ENCODE measurements at places on chromosomes 7 and 10.

- no peak for DNase-seq
Measured at GRCh38 chr10:104297697-104298660, 29.0 kb downstream of the GSTO2 start.

GRCh38 chr7:98567991-98568390 is 49.1 kb upstream of the NPTX2 start:
- no peak for DNase-seq

DNA sequence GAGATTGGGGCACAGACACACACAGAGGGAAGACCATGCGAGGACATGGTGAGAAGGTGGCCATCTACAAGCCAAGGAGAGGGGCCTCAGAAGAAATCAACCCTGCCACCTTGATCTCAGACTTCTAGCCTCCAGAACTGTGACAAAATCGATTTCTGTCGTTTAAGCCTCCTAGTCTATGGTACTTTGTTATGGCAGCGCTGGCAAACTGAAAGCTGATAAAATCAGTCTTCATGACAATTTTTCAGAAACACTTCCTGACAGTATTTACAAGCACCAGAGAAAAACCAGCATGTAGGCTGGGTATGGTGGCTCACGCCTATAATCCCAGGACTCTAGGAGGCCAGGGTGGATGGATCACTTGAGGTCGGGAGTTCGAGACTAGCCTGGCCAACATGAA is 4.2 kb downstream of the PARP12 start:
- no peak for DNase-seq

DNA sequence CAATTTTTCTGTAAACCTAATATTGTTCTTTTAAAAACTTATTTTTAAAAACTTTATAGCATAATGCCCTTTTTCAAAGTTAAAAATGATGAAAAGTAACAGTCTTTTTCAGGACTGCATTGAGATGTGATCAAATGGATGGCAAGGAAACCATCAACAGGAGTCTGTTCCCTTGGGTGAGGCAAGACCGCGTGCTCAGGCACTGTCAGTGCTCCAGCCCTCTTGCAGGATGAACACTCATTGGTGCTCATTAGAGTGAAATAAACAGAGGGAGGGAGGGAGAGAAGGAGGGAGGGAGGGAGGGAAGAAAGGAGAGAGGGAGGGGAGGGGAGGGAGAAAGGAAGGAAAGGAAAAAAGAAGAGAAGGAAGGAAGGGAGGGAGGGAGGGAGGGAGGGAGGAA is 145.7 kb upstream of the CHST15 start:
- no peak for DNase-seq

DNA sequence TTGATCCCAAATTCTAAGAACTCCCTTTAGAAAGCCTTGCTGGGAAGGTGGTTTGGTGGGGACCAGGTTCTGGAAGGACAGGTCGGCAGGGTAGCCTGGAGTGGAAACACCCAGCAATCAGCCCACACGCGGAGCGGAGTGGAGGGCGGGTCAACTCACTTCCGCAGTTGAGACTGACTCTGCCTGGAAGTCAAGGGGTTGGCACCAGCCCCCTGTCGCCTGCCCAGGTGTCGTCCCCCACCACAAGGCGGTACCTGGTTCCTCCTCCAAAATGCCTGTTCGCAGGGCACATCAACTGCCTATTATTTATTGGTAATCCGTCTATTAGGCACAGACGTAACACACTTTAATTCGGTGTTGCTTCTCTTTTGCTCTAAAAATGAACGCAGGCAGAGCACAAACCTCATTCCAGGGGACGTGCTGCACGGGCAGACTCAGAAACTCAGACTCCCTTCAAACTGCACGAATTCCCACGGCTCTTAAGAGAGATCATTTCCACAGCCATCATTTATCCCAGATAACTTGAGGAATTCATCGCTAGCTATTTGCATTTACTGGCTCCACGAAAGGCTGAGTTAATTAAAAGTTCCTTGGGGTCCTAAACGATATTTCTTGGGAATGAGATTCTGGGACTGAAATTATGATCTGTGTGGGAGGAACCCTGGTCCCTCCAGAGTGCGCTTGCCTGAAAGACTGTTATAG is 248.2 kb upstream of the PPP2R2D start:
- no peak for DNase-seq

GRCh38 chr10:76447578-76447977 is 1016.2 kb downstream of the LRMDA start:
- DNase-seq = no peak

DNA sequence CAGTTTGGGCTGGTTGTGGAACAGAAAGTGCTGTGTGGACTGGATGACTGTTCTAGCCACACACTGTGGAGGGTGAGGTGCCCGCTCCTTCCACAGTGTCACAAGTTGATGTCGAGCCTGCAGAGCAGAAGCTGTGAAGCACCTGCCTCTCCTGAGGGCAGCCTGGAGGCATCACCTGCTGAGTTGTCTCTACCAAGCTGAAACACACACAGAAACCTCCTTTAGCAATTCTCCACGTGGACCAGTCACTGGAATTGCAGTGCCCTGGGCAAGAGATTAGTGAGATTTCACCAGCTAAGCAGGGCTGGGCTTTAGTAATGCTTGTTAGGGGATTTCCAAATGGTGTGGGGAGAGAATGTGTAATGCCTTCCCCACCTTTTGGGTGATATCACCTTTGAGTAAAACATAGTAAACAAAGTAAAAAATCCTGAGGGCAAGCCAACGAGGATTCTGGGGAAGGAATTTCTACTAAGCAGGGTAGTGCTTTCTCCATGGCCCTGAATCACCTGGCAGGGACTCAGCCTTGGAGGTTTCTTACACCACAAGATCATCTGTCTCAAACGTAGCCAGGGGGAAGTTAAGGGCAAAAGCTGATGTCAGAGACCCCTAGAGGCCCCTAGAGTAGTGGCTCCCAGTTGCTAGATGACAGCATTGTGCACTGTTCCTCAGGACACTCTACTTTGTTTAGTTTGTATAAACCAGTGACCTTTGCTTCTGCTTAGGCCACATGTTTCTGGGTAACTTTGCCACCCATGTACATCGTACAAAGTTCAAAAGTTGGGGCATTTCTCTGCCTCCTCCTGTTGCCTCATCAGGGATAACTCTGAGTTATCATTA is 233.1 kb upstream of the IGFBP3 start:
- no peak for DNase-seq

GRCh38 chr7:100430493-100431285 is 1.1 kb downstream of the MEPCE start:
- DNase-seq = no peak

DNA sequence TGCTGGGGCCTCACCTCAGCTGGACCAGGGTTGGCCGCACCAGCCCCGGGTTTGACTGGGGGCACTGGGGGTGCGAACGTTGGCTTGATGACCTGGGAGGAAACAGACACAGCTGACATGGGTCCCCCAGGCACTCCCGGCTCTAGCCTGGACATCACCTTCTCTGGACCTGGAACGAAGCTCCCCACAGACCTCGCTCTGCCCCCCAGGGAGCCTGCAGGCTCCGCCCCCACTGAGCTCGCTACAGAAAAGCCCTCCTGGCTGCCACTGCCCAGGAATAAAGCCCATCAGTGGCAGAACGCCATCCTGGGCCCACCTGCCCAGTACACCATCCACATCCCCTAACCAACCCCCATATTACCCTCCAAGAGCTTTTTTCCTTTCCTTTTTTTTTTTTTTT is 13.0 kb downstream of the ADAM8 start:
- DNase-seq = no peak

- DNase-seq = no peak
Measured at GRCh38 chr10:118585234-118585633, 10.2 kb downstream of the PRLHR start.

DNA sequence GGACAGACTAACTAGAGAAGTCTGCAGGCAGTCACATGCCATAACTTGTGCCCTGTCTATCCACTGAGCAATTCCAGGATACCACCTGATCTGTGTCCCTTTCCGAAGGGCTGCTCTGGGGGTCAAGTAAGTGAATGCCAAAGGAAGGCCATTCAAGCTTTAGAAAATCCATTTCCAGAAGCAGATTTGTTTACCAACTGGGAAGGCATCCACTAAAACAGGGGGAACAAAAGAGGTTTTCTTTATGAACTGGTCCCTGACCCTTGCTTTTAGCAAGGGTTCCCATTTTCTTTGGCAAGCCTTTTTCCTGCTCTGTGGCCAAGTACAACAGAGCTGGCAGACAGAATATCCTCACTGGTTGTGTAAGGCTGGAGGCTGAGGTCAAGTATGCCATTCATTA is 36.5 kb downstream of the ITPRID1 start:
- no peak for DNase-seq

GRCh38 chr10:92385831-92386230 is 94.9 kb downstream of the MARCHF5 start:
- DNase-seq = no peak

DNA sequence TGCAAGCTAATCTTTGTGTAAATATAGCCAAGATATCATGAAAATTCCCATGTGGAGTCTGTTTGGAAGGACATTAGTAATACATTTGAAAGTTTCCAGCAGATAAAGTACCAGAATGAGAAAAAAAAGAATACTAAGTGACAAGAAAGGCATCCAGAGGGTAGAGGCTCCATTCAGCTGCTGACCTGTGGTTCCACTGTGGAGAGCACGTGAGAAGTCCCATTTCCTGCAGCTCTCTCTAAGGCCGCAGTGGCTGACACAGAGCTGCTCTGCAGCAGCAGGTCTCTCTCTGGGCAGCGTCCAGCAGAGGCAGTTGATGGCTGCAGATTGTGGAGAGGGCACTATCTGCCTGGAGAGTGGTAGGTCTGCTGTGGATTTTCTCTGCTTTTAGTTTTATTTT is 100.1 kb upstream of the TMEM72 start:
- no peak for DNase-seq

- DNase-seq = no peak
Measured at GRCh38 chr7:738723-739454, 11.8 kb upstream of the PRKAR1B start.
